EH (cell line): ENCODE measurements at places on chromosomes 12 and 14.

DNA sequence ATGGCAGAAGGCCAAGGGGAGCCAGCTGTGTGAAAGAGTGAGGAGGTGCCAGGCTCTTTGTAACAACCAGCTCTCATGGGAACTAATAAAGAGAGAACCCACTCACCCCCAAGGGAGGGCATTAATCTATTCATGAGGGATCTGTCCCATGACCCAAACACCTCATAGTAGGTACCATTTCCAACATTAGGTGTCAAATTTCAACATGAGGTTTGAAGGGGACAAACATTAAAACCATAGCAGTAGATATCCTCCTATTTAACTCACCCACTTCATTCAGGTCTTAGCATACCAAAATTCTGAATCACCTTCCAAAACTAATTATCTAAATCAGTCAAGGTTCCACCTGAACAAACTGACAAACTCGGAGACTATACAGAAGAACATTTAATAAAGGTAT is 75.3 kb downstream of the PPFIA2 start:
- DNase-seq = no peak

- no peak for DNase-seq
Observed at GRCh38 chr14:104747876-104748275, 5.1 kb upstream of the SIVA1 start.

DNA sequence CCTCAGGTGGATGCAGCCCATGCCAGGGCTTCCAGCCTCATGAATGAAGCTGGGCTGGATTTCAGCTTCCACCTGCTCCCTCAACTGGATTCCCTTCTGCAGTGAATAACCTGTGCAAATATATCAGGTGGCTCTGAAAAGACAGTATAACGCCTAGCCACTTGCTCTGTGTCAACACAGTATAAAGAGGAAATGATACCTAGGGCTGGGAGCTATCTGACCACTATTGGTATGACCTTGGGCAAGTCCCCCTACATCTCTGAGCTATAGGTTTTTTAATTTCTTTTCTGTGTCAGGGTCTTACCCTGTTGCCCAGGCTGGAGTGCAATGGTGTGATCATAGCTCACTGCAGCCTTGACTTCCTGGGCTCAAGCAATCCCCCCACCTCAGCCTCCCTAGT is 19.8 kb downstream of the ISM2 start:
- no peak for DNase-seq

DNA sequence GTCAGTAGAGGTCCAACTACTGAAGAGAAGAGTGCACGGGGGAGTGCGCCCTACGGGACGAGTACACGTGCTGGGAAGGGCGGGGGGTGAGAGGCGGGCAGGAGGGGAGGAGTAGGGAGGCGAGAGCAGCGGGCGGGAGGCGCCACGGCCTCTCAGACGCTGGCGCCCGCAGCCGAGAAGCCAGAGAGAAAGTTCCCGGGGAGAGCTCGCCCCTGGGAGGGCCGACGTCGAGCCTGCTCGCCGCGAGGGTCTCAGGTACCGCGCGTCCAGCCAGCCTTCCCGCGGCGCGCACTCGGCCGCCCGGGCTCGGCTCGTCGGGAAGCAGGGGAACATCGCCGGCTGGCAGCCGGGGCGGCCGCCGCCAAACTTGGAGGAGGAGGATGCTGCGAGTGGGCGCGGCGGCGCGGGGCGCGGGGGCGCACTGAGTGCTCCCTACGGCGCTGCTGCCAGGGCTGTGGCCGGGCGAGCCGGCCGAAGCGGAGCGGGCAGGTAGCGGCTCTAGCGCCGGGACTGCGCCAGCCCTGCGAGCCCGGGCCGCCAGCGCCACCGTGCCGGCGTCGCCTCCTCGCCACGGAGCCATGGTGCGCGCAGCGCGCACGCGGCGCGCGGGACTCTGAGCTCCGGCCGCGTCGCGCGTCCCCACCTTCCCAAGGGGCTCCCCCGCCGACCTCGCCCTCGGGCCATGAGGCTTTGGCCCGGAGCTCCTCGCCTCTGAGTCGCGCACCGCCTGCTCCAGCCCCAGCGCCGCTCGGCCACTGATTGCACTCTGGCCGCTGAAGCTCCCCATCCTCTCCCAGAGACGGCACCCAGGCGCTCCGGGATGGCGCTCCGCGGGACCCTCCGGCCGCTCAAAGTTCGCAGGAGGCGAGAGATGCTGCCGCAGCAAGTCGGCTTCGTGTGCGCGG is at the start of gene SLC24A4:
SLC24A4 (plus strand) TSS at position 155 of the 905 bp plus-strand sequence; CDS start at position 821, 666 bp downstream.
- DNase-seq = no peak

- no peak for DNase-seq
Observed at GRCh38 chr12:78977304-78977867, 112.8 kb downstream of the SYT1 start.

DNA sequence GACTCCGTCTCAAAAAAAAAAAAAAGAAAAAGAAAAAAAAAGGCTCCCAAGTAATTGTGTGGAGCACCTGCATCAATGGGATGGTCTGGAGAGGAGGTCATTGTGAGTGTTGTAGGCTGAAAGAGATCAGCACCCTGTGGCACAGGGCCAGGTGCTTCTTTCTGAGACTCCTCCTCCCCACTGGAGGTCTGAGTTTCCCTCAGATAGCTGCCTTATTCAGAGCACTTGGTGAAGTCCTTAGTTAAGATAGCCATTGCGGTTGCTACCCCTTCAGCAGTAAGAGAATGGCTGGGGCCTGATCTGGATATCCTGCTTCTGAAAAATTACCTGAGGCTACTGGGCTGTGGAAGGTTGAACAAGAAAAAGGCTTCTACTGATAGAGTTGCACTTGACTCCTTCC is 69.8 kb downstream of the ANO6 start:
- no peak for DNase-seq

- DNase-seq = no peak
Observed at GRCh38 chr14:36659822-36660735, 1.6 kb upstream of the PAX9 start.

DNA sequence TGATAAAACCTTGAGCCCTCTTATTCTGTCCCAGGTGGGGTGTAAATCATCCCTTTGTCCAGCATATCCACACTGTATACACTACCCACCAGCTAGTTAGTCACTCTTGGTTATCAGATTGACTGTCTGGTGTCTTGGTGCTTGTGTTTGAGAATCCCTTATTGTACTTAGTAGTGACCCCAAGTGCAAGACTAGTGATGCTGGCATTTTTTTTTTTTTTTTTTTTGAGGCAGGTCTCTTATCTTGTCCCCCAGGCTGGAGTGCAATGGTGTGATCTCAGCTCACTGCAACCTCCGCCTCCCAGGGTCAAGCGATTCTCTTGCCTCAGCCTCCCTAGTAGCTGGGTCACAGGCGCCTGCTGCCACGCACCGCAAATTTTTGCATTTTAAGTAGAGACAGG is 5.8 kb downstream of the VRK1 start:
- no peak for DNase-seq

DNA sequence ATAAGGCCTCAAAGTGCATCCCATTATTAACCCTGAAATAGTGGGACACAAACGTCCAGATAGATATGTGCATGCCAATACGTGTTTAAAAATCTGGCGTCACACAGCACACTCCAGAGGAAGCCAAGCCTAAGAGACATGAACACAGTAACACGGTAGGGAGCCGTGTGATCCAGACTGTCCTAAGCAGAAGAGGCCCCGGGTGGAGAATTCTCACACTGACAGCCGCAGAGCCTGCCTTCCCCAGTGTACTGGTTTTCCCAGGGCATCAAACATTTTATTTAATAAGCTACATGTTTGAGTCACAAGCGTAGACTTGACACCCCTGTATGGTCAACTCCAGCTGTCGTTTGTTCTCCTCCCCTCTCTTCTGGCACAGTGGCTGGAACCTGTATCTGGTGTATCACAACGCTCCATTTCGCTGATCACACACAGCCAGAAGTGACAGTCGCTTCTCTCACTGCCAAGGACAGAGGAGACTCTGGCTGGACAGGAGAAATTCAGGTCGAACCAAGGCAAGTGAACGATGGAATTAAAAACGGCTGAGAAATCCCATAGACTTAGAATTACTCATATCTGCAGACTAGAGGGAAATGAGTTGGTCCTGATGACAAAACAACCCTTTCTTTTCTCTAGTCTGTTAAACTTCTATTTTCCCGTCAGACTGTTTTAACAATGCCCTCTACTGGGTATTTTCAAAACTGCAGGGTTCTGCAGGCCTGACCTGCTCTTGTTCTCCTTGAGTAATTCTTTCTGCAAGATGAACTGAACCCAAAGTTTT is 359.9 kb downstream of the RGS6 start:
- peak; percentile 65 for DNase-seq

DNA sequence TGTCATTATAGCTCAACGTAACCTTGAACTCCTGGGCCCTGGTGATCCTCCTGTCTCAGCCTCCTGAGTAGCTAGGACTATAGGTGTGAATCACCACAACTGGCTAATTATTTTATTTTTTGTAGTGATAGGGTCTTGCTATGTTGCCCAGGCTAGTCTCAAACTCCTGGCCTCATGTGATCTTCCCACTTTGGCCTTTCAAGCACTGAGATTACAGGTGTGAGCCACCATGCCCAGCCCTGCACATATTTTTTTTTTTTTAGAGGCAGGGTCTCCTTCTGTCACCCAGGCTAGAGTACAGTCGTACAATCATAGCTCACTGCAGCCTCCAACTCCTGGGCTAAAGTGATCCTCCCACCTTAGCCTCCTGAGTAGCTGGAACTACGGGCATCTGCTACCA is 8.9 kb downstream of the TMEM116 start:
- no peak for DNase-seq

- no peak for DNase-seq
Observed at GRCh38 chr12:49985981-49986380, 13.2 kb downstream of the AQP6 start.

- peak; percentile 76 for DNase-seq
Observed at GRCh38 chr12:127108360-127109215, 1158.4 kb upstream of the TMEM132C start.

DNA sequence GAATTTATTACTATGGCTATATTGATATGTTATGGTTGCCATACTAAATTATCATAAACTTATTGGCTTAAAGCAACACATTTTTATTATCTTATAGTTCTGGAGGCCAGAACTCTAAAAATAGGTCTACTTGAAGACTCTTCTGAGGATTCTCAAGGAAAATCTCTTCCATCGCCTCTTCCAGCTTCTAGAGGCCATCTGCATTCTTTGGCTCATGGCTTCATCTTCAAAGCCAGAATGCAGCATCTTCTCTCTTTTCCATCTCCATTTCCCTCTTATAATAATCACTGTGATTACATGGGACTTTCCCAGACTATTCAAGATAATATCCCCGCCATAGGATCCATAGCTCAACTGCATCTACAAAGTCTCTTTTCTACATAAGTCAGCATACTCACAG is 385.4 kb downstream of the RMST start:
- no peak for DNase-seq

DNA sequence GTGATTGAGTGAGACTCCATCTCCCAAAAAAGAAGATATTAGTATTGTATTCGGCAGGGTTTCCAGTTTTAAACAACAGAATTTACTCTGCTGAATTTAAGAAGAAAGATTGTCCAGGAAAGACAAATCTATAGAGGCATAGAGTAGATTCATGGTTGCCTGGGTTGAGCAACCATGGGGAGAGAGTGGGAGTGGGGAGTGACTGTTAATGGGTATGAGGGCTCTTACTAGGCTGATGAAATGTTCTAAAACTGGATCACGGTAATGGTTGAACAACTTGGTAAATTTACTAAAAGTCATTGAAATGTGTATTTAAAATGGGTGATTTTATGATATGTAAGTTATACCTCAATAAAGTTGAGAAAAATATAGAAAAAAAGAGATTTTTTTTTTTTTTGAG is 13.9 kb upstream of the C12orf76 start:
- no peak for DNase-seq

DNA sequence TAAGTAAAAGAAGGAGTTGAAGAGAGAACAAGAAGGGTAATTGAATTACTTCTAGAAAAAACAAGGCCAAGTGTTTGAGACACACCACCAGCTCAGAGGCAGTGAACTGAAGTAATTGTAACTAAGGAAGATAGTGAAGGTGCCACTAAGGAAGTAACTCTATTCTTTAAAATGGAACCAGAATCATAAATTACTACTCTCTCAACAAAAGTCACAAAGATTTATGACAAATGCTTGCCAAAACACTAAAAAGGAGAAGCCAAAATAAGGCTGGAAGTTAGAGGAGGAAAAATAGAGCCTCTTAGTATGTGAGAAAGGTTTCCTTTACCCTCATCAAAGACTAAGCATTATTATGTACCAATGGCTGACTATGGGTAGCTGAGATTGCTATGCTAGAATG is 208.5 kb downstream of the MDGA2 start:
- DNase-seq = no peak

GRCh38 chr12:13075118-13075480 is 28.4 kb downstream of the GSG1 start:
- DNase-seq = peak; percentile 70

- no peak for DNase-seq
Observed at GRCh38 chr12:32983332-32983731, 86.8 kb upstream of the PKP2 start.

- no peak for DNase-seq
Observed at GRCh38 chr12:113643177-113643974, 171.7 kb upstream of the LHX5 start.

DNA sequence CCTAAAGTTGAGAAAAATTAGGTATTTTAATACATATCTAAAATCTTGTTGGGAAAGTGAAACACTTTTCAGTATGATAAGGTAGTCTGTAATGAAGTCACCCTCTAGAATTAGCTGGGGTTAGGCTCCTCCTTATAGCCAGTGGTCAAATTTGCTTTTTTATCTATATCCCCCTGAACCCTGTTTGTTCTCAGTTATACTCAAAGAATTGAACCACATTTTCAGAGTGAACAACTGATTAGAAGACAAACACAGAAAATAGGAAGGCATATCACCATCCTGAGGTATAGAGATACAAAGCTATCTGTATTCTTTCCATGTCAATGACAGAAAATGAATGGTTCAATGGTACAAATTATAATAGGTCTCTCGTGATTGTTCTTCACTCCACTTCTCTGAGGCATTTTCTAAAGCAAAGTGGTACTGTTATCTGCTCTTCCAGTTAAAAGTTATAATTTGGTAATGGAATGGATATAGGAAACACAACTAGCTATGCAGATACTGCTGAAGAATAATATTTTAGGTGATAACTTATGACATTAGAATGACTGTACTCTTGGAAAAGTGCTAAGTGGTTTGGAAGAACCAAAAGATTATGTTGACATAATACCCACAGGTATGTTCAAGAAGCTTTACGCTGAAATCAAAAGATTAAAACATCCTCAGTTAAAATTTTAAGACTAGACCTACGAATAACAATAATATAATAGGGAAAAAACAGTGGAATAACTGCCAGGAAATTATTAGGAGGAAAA is 27.6 kb downstream of the WASHC3 start:
- no peak for DNase-seq

- no peak for DNase-seq
Observed at GRCh38 chr12:130222519-130223218, 60.4 kb downstream of the FZD10 start.

- DNase-seq = peak; percentile 77
Observed at GRCh38 chr14:74501135-74501614, 7.6 kb downstream of the ISCA2 start.

DNA sequence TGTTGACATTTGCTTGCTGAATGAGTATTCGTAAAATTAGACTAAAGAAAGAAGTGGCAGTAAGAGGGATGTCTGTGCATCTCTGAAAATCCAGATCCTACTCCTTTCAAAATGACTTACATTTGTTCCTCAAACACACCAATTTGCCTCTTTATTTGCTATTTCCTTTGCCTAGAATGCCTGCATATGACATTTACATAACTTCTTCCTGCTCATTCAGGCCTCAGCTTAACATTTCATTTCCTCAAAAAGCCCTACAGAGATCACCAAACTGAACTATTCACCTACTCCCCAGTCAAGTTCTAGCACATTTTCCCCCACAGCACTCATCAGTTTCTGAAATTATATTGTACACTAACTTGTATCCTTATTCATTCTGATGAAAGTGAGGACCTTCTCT is 907.2 kb downstream of the LRFN5 start:
- no peak for DNase-seq

GRCh38 chr14:95979339-95980042 is 59.7 kb upstream of the C14orf132 start:
- DNase-seq = peak; percentile 13
